ENCODE measurements at places on chromosomes 5 and 9.

DNA sequence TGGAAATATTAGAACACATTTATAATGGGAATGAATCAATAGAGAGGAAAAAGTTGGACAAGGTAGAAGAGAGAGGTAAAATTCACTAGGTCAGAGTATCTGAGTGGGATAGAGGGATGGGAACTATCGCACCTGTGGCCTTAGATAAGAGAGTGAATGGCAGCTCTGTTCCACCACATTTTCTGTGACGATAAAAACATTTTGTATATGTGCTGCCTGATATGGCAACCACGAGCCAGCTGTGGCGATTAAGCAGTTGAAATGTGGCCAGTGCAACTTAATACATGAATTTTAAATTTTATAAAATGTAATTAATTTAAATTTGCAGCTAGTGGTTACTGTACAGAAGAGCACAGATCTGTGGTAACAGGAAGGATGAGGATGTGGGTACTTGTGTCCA is 46.7 kb downstream of the ZNF354A start:
- no peak for DNase-seq

- no peak for DNase-seq
These were observed 336.8 kb upstream of the RFX3 start for GRCh38 chr9:3862561-3862960.

DNA sequence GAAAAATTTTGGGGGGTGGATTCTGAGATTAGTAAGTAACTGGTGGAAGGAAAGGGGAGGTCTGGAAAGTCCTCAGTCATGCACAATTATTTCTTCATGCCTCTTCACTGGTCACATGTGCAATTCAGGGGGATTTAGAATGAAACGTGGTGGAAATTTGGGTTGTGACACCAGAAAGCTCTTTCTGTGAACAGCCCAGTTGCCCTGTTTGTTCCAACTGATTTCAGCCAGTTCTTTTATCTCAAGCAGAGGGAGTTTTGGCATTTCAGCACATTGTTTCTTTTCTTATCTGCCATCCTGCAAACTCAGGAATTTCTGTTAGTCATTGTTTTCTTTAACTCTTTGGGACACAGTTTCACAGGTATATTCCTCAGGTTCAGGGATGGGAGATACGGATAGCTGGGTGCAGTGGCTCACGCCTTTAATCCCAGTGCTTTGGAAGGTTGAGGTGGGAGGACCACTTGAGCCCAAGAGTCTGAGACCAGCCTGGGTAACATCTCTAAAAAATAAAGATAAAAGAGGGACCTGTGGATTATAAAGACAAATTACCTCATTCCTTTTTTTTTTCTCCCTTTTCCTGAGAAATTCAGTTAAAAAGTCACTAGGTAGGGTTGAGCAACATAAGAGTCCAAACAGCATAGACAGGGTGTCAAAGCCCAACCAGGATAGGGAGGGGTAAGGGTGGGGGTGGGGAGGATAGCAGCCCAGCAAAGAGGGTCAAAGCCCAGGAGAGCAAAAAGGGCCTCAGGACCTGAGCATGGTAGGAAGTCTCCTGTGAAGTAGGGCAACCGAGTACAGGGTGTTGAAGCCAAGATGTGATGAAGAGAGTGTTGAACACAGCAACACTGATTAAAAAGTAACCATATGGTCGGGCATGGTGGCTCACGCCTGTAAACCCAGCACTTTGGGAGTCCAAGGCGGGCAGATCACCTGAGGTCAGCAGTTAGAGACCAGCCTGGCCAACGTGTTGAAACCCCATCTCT is 5.4 kb upstream of the B4GALT1 start:
- DNase-seq, result no peak

GRCh38 chr9:33192493-33193255 is 25.5 kb upstream of the B4GALT1 start:
- no peak for DNase-seq

DNA sequence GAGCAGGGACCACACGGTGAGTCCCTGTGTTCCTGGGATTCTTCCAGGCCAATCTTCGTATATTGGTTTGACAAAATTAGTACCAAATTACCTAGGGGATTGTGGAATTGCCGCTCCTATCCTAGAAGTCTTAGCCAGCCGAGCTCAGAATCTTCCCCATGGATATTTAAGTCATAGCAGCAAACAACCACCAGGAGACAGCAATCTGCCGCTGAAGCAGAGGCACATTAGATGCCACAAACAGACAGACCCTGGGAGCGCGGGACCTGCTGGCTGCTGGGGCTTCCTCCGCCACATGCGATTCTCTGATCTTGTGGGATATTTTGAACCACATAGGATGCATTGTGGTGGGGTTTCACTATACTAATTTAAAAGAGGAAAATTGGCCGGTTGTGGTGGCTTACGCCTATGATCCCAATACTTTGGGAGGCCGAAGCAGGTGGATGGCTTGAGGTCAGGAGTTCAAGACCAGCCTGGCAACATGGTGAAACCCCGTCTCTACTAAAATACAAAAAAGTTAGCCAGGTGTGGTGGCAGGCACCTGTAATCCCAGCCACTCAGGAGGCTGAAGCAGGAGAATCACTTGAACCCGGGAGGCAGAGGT is 31.7 kb upstream of the ZBTB43 start:
- peak; percentile 49 for DNase-seq

DNA sequence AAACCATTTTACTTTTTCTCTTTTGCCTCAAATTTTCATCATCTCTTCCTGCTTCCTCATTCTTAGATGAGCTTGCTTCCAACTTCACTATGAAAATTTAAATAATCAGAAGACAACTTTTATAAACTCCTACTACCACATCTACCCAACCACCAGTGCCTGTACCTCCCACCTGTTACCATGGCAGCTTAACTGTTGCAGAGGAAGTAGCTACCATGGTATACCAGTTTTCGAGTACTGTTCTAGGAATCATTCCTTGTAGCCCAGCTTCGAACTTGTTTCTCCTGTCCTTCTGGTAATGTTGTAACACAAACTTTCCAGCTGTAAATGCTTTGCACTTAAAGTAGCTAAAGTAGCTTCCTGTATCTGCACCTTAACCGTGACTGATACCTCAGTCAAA is 266.8 kb upstream of the NREP start:
- DNase-seq, result no peak

- DNase-seq, result no peak
These were observed 1.0 kb upstream of the PAX5 start for GRCh38 chr9:37034938-37035647.

DNA sequence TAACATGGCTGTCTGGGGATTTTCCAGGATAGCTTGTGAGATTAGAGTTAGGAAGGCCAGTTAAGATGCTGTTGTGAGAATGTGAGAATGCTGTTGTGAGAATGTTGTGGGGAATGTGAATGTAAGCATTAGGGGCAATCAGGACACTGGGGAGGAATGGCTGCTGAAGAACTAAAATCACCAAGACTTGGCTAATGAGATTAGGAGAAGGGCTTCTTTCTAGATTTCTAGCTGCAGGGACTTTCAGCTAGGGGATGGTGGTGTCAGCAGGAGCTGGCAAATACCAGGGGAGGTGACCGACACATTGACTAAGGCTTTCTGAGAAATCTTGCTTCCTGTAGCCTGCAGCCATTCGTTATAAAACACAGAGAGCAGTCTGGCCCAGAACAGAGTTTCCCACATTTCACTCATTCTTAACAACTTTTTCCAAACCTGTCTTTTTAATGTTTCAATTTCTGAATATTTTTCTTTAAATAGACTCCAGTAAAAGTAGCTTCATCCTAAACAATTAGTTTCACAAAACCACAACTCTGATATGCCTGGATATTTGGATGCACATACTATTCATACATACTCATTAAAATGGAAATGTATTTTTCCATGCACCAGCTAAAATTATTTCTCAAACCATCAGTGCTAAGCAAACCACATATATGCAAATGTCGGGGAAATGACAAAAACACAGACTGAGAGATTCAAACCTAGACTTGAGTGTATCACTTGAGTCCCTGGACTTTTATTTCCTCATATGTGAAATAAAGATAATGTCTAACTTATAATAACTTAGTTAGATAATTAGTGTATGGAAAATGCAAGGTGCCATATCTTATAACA is 89.3 kb upstream of the TNC start:
- DNase-seq, result no peak

GRCh38 chr5:145937432-145938250 is 1.3 kb downstream of the SH3RF2 start:
- DNase-seq, result peak; percentile 51

DNA sequence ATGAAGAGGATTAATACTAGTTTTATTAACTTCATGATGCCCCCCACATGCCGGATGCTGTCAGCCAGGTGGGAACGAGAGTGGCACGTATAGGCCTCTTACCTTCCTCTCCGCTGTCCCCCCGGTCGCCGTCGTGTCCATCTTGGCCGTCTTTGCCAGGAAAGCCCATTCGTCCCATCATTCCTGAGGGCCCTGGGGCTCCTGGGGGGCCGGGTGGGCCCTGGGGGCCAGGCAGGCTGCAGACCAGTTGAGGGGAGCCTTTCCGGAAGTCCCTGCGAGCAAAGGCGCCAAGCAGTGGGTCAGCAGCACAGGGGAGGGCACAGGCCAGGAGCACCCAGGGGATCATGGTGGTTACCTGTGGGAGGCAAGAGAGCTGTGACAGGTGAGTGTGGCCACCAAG is 15.8 kb downstream of the C1QTNF2 start:
- DNase-seq, result no peak

GRCh38 chr9:74304598-74304997 is 192.5 kb upstream of the RORB start:
- no peak for DNase-seq

DNA sequence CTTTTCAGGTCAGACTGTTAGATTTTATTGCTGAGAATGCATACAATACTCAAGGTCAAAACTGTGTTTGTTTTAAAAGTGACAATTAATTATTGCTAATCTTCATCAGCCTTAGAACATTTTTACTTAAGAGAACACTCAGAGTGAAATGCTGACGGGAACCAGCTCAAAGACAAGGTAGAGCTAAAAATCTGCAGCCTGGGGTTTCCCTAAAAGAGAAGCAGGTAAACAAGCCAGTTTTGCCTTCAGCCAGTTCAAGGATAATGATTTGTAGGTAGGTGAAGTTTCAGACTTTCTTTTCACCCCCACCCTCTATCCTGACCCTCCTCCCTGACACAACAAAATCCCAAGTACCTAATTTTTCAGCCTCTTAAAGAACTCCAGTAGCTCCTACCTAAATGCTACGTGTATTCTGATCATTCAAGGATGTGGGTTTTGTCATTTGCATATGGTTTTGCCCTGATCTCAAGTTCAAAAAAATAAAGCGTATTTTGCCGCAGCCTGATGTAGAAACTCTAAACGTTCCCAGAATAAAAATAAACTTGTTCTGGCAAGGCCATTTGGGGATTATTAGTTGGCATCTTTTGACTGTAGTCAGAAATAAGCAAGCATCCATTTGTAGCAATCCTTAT is 407.2 kb downstream of the EFNA5 start:
- DNase-seq, result no peak

DNA sequence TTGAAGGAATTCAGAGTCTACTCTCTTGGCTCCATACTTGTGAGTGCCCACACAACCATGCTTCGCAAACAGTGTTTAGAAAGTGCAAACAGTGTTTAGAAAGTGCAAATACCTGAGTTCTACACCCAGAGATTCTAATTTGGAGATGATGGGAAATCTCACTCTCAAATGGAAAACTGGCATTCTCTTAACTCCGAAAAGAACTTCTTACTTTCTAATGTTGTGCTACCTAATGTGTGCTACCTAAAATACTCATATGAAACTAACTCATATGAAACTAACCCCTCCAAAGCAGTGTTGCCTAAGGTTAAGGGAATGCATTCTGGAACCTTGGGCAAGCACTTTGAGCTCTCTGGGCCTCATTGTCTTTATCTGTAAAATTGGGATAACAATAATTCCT is 55.5 kb upstream of the ZNF366 start:
- no peak for DNase-seq

DNA sequence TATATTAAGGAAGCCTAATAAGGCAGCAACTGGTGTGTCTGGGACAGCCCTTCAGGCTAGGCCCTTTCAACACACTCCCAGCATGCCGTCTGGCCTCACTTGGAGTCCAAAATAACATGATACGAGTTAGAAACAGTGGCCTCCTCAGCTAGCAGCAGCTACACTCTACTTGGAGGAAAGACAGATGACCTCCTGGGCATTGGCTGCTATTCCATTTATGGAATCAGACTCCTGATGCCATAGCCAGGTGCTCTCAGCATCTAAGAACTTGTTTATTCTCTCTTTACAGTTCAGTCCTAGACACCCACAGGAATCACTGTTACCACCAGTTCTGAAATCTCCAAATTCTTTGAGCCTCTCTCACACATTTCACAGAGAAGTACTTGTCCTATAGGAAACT is 31.8 kb downstream of the RUSC2 start:
- DNase-seq, result peak; percentile 66

DNA sequence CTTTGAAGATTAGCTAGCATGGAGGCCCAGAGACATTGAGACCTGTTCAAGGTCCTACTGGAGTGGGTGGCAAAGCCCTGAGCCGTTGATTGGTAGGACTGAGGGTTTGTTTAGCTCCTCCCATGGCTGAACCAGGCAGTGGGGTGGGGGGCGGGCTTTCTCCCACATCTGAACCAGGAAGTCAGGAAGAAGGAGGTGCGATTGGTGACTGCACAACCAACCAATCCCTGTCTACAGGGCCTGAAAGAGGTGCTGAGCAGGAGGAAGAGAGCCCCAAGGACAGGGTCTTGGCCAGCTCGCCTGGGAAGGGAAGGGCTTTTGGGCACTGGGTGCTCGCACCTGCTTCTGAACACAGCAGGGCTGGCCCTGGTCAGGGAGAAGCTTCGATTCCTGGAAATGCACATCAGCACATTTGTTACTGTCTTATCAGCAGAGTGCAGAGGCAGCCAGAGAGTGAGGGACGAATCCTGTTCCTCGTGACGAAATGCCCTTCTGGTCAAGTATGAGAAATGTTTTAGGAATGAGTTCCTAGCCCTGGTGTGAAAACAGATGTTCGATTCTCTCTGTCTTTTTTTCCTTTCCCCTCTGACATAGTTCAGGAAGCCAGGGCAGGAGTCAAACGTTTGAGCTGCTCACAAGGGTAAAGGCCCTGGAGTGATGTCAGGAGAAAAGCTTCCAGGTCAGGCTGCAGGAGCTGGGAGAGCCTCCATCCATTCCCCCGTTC is 294.8 kb upstream of the KLF4 start:
- DNase-seq, result no peak

GRCh38 chr5:150175076-150175475 is 8.5 kb downstream of the CDX1 start:
- no peak for DNase-seq

DNA sequence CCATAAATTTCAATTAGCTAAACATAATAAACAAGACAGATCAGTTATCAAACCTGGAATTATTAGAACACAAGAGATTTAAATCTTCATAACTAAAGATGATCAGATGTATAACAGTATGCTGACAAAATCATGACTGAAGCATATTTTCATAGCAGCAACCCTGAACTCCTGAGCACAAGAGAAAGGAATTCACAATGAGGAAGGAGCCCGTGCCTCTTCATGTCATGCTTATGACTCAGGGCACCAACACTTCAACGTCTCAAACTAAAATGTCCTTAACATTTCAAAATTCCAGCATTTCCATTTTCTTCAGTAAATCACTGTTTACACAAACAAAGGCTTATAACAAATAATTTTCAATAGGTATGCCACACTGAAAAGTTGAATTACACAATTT is 6.7 kb downstream of the AP3B1 start:
- DNase-seq, result no peak

- DNase-seq, result no peak
These were observed 41.9 kb downstream of the TJP2 start for GRCh38 chr9:69215774-69216485.

- no peak for DNase-seq
These were observed 36.6 kb upstream of the NR4A3 start for GRCh38 chr9:99785010-99785590.

- DNase-seq, result no peak
These were observed 626.7 kb downstream of the PRR16 start for GRCh38 chr5:121090822-121091221.
